ENCODE measurements at places on chromosomes 4 and X.

GRCh38 chrX:2766906-2767305 lies 15.1 kb downstream of the XG start:
- no peak for DNase-seq

DNA sequence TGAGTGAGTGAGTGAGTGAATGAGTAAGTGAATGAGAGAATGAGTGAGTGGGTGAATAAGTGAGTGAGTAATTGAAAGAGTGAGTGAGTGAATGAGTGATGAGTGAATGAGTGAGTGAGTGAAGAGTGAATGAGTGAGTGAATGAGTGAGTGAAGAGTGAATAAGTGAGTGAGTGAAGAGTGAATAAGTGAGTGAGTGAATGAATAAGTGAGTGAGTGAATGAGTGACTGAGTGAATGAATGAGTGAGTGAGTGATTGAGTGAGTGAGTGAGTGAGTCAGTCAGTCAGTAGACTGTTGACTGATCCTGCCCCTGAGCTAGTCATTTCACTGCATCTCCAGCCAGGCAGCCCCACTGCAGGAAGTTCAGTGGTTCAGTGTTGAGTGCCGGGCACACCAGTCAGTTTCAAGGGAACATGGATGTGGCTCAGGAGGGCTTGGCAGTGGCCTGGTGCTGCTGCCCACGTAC lies 228.4 kb upstream of the PSAPL1 start:
- no peak for DNase-seq

DNA sequence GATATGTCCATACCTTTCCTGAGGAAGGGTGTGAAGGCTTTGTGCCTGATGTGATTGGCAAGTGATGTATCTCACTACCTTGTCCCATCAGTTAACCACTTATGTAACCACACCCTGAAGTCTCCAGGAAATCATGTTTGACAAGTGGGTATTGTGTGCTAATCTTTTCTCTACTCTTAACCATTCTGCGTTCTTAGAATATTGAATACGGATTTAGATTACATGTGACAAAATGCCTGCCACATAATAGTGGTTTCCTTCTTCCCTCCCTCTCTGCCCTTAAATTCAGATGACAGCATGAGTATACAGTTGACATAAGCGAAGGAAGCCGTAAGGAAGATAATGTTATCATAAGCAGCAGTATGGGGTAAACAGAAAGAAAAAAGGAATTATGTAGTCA lies 108.4 kb downstream of the KLHL8 start:
- no peak for DNase-seq

- no peak for DNase-seq
Measured at GRCh38 chr4:40553995-40554394, 75.7 kb downstream of the RBM47 start.

GRCh38 chr4:150135134-150135772 lies 57.0 kb downstream of the DCLK2 start:
- no peak for DNase-seq

GRCh38 chr4:48342606-48342880 lies 1.2 kb downstream of the SLAIN2 start:
- no peak for DNase-seq

GRCh38 chr4:118035309-118035708 lies 1.0 kb downstream of the NDST3 start:
- no peak for DNase-seq

DNA sequence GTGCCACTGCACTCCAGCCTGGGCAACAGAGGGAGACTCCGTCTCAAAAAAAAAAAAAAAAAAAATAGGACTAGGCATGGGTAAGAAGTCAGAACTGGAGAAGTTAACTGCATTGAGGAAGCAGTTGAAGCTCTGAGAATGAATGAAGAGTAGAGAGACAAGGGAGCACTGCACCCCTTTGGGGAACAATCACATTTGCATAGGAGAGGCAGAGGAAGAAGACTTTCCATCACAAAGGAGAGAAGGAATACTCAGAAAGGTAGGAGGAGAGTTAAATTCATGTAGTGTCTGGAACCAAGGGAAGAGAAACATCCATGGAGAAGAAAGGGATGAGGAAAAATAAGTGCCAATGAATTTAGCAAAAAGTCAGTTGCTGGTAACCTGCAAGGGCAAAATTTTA lies 72.4 kb downstream of the GPC3 start:
- DNase-seq, result no peak

DNA sequence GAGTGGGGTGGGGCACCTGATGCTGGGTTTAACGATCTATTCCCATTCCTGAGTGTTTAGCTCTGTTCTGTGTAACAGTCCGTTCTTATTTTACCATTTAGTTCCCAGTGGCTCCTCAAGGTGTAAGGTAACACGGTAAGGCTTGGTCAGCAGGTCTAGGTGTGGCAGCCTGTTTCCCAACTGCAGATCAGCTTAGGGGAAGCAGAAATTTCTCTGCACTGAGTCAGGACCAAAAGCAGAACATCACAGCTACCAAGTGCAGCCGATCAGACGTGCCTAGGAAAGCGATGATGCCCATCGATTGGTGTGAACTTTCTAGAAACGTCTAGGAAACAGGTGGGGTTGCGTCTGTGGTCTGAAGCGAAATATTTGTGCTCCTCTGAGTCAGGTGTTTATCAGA lies 240.1 kb downstream of the STIM2 start:
- no peak for DNase-seq

DNA sequence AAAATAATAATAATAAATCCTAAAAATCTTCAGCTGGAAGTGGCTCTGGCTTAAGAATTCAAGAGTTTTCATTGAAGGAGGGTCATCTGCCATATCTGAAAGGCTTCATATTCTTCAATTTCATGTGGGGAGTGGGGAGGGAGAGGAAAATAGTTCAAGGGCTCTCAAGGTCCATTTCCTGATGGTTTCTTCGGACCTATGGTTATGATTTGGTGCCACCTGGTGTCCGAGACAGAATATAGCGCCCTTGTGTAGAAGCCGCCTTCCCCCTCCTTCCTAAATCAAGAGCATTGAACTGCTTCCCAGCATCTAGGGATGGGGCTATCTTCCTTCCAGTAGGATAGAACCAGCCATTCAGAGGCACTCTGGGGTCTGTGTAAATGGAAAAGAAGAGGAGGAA lies 34.3 kb downstream of the NLGN3 start:
- peak; percentile 8 for DNase-seq

DNA sequence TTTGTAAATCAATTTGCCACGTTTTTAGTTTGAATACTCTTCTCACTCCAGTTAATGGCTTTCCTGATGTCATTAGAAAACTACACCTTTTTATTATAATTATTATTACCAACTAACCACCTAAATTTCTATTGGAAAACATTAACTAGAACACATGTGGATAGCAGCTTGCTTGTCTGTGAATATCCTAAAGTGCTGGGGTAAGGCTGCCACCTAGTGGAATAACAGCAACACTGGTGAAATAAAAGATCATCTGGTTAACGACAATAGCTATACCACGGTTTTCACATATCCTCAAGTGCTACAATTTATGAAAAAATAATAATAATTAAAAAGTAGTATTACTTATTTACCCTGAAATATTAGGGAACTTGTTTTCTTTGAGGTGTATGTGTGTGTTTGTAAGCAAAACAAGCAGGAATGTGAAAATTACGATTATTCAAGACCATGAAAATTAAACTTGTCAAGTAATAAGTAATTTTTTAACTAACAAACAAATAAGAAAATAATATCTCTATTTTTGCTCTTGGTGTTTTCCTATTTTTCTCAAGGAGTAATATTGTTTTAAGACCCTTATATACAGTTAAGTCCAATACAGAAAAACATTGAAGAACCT lies 130.1 kb upstream of the TECRL start:
- no peak for DNase-seq

DNA sequence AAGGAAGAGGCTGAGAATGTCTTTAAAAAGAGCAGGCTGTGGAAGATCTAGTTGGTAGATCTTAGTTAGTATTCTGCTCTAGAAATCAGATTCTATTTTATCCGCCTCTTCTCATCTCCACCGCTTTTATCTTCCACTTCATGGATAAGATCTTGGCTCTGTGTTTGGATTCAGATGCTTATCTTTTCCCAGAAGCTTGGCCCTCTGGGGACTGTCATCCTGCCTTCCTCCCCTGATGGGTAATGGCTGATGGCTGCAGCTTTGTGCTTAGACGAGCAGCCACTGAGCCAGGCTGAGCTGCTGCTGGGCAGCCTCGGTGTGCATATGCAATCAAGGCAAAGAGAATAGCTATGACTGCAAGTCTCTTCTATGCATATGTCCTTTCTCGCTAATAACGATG lies 23.5 kb downstream of the TRIML1 start:
- DNase-seq, result no peak

DNA sequence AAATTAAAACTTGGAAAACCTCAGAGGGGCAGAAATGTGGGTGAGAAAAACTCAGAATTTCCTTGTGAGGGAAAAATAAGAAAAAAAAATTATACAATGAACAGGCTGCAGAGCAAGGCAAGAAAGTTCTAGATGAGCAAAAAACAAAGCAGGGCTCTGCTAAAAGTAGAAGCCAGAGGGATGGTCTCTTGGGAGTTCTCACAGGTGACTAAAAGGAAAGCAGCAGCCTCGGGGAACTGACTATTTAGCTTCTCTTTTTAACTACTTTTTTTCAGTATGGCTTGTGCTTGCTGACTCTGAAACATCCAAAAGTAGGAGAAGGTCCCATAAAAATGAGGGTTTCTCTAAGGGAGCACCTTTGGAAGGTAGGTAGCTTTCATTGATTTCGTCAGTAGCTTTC lies 36.4 kb downstream of the PCDH19 start:
- DNase-seq, result no peak

GRCh38 chr4:119587796-119588195 lies 40.8 kb downstream of the PDE5A start:
- no peak for DNase-seq

GRCh38 chrX:30597216-30598012 lies 19.8 kb upstream of the TASL start:
- no peak for DNase-seq

GRCh38 chr4:142355421-142355930 lies 490.6 kb downstream of the INPP4B start:
- DNase-seq, result no peak

GRCh38 chrX:2781698-2782097 lies 29.9 kb downstream of the XG start:
- no peak for DNase-seq

DNA sequence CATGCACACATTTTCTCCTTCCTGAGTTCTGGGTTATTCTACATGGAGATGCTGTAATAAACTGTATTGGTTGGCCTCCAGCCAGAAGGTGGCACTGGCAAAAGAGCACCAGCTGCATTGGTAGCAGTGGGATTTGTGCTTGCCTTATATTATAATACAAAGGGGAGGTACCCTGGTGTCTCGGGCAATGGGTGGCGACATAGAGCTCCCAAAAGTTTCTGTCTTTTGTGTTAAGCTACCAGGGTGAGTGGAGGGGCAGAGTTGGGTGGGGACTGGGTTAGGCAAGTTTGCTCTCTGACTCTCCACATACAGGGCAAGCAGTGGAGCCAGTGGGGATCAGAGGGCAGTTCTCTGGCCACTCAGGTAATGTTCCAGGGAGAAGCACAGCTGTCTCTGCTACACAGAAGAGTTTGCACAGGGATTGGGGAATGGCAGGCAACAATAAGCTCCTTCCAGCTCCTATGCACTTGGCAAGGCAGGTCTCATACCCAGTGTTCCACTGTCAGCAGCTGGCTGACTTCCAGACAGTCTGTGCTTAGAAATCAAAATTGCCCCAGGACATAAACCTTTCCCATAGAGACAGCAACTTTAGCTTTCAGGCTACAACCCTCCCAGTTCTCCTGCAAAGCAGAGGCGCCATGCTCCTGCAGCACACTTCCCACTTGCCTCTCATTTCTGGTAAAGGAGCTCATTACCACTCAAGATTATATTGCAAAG lies 463.9 kb upstream of the PCDH7 start:
- no peak for DNase-seq

DNA sequence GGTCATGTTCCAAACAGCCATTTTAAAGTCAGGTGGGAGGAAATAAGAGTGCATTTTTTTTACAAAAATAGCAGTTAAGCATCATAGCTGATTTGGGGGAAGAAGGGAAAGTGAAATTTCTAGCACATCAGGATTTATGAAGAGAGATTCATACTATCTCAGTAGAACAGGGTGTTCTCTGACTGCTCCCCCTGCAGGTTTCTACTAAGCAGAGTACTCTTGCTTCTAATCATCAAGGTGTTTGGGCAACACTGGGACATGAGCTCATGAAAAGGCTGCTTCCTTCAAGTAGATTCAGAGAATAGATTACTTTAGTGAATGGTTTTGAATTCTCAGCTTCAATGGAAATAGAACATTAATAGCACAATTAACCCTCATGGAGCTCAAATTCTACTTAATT lies 591.4 kb upstream of the PCDH10 start:
- no peak for DNase-seq

GRCh38 chrX:13547671-13548070 lies 21.7 kb upstream of the EGFL6 start:
- DNase-seq, result no peak

DNA sequence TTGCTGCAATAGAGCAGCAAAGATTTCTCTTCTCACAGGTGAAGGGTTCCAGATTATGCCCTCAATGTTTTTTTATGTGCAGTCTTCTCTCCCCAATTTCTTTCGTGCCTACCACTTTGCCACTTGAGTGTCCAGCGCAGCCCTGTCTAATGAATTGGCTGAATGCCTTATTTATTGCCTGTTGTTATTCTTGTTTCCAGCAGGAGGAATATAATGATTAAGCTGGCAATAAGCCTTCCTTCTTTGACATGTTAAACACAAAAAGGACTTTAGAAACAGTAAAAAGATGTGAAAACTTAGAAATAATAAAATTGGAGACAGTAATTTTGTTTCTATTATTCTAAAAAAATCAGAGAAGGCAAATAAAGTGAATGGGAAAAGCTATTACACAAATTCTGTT lies 34.6 kb upstream of the FRAS1 start:
- no peak for DNase-seq

- no peak for DNase-seq
Measured at GRCh38 chrX:103428525-103428924, 52.2 kb downstream of the BEX3 start.

GRCh38 chr4:54063229-54063628 lies 1.2 kb downstream of the CHIC2 start:
- DNase-seq, result no peak

- DNase-seq, result no peak
Measured at GRCh38 chr4:86482306-86483172, 111.6 kb upstream of the PTPN13 start.

DNA sequence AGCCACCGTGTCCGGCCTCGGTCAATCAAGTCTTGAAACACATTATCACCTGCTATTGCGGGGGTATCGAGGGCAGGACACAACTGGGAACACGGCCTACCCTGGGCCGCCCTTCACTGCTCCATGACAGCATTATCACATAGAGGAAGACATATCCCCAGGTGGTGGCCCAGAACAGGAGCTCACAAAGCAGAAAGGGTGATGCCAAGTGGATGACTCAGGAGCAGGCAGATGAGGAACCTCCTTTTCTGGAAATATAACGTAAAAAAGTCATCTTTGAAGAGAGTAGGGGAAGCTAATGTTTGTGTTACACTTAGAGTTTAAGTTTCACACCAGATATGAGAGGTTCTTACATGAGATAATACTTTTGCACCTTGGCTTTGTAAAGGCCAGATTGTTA lies 5.3 kb upstream of the SUPT20HL1 start:
- no peak for DNase-seq

GRCh38 chr4:169156392-169156791 lies 114.4 kb downstream of the SH3RF1 start:
- DNase-seq, result no peak
